Activated naive CD4-positive, alpha-beta T cell treated with anti-CD3 and anti-CD28 coated beads, Interleukin-2, amount 50 U/mL, for 72 hours (primary cell): ENCODE measurements at places on chromosomes 3 and 15. TPM values are rescaled to one million over a fixed set of nuclear protein-coding genes. Genes with fewer than 3 reads are reported as not detected.

The C3orf70 gene
- 0.06 TPM for total RNA-seq

The GLDN gene
- not detected for total RNA-seq

The DUOX1 gene
- 0.05 TPM for total RNA-seq

The ZNF717 gene
- 10.5 TPM for total RNA-seq

The PSTPIP1 gene
- total RNA-seq: 149 TPM

The TNIK gene
- total RNA-seq: 37.9 TPM

The MEGF11 gene
- not detected for total RNA-seq

The NCBP2 gene
- total RNA-seq: 73.8 TPM

The CCDC54 gene
- not detected for total RNA-seq

The APH1B gene
- total RNA-seq: 14.7 TPM

The ARPP21 gene
- not detected for total RNA-seq

The C15orf62 gene
- 2.0 TPM for total RNA-seq

The SMCO1 gene
- not detected for total RNA-seq

The TMCO5A gene
- not detected for total RNA-seq

The FSIP1 gene
- 0.18 TPM for total RNA-seq

The PRKCI gene
- total RNA-seq: 34.0 TPM

The CRABP1 gene
- not detected for total RNA-seq

The GOLGA8A gene
- 131 TPM for total RNA-seq

The C3orf52 gene
- total RNA-seq: 6.5 TPM

The PIERCE2 gene
- total RNA-seq: not detected

The SUSD5 gene
- not detected for total RNA-seq

The TRIM42 gene
- not detected for total RNA-seq
